Adrenal gland (tissue), 19 donors: ENCODE measurements at places on chromosomes 16 and 17. TPM values are rescaled to one million over a fixed set of nuclear protein-coding genes. Genes with fewer than 3 reads are reported as not detected.

TEKT5 gene
- total RNA-seq: not detected

GRCh38 chr17:55688057-55688456 is 34.6 kb downstream of the TMEM100 start:
- no peaks in the 10 kb centered on the region for H3K27me3 ChIP-seq
- no peaks in the 10 kb centered on the region for H3K36me3 ChIP-seq
- peaks cover 3% of the 10 kb centered on the region for H3K4me1 ChIP-seq
- H3K27ac ChIP-seq: no peak overlapping the region
- no peak overlapping the region for H3K4me3 ChIP-seq

- H3K4me1 ChIP-seq: peaks cover 12% of the 10 kb centered on the region
- H3K36me3 ChIP-seq: peaks cover 44% of the 10 kb centered on the region
- no peak overlapping the region for H3K4me3 ChIP-seq
- no peak for DNase-seq
Measured at GRCh38 chr17:81884520-81884919, 6.9 kb downstream of the ALYREF start.

GRCh38 chr17:2083613-2084035 is 28.7 kb downstream of the HIC1 start:
- H3K27ac ChIP-seq: peak overlapping the region; percentile 97
- DNase-seq: peak; percentile 64
- peaks cover 41% of the 10 kb centered on the region for H3K4me1 ChIP-seq
- H3K36me3 ChIP-seq: peaks cover 25% of the 10 kb centered on the region
- H3K4me3 ChIP-seq: no peak overlapping the region

DNA sequence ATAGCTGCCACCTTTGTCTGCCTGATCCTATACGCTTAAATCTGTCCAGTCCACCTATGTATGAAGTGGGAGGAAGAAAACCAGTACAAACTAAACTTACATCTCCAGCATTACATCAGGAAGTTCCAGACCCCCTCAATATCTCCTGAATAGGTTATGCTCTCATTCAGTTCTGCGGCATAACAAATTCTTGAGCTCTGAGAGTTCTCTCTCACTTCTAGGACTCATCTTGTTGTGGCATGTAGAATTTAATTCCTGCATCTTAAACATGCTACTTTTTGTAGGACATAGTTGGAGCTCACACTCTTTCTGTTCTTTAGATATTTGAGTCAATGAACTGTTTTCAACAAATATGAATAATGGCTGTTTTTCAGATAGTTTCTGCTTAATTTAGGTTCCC is 662.5 kb downstream of the CDH11 start:
- no peaks in the 10 kb centered on the region for H3K4me1 ChIP-seq
- no peaks in the 10 kb centered on the region for H3K36me3 ChIP-seq
- H3K27me3 ChIP-seq: no peaks in the 10 kb centered on the region
- DNase-seq: no peak

DNA sequence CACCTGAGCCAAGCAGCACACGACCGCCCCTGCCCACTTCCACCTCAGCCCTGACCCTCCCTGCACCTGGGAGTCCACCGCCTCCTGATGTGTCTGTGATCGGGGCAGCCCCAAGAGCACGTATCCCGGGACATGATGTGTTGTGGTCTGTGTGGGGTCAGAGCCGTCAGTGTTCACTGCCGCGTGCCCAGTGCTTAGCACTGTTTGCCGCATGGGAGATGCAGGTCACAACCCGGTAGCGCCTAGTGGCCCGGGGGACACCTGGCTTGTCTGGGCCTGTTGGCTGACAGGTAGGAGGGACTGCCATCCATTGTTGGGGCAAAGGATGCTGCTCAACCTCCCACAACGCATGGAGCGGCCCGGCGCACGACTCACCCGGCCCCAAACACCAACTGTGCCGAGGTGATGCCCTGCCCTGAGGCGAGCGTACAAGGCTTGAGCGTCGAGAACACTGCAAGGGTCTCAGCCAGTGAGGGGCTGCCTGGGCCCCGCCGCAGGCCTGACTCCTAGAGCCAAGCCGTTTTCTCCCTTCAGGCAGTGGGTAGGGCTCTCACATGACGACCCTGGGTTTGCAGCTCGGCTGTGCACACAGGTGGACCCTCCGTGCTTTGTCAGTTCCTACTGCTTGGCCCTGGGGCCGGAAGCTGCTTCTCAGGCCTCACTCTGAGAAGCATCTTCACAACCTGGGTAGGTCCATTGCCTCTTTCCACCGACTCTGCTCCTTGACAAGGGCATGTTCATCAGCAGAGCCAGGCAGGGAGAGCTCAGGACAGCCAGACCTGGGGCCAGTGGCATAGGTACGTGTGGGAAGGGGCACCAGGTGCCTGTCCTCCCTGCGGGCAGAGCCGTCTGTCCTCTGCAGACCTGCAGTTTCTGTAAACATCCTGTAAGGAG is 5.9 kb upstream of the C16orf95 start:
- H3K4me3 ChIP-seq: no peak overlapping the region
- H3K27ac ChIP-seq: no peak overlapping the region
- H3K36me3 ChIP-seq: no peaks in the 10 kb centered on the region

DNA sequence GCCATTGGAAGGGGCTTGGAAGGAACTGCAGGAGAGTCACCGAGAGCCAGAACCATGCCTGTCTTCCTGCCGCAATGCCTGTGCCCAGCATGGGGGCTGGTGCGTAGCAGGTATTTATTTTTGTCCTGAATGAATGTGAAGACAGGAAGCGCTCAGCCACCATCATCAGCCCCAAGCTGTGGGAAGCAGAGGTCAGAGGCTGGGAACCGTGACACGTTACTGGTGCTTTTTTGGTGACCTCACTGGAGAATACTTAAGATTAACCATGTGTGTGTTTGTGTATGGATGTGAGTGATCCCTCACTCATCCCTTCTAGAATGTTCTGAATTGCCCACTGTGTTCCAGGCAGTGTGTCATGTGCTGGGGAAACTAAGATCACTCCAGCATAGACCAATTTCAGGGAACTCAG is 343.8 kb downstream of the SNX29 start:
- no peaks in the 10 kb centered on the region for H3K27me3 ChIP-seq
- H3K36me3 ChIP-seq: no peaks in the 10 kb centered on the region

DNA sequence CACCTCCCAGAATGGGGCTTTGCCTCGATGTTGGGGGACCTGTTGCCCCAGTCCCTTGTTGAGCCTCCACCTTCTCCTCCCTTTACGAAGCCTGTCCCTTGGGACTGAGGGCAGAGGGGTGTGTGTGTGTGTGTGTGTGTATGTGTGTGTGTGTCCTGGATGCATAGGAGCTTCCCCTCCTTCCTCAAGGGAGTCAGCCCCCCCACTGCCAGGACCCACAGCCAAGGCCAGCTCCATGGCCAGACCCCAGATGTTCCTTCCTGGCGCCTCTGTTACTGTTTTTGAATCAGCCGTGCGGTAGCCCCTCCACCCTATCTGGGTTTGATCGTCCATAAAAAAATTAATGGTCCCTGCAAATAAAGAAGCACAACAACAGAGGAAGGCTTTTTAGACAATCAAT is 17.7 kb upstream of the DOK4 start:
- H3K27ac ChIP-seq: no peak overlapping the region
- H3K36me3 ChIP-seq: no peaks in the 10 kb centered on the region
- H3K4me3 ChIP-seq: no peak overlapping the region
- no peaks in the 10 kb centered on the region for H3K4me1 ChIP-seq
- H3K27me3 ChIP-seq: no peaks in the 10 kb centered on the region

GRCh38 chr17:79657036-79657435 is 46.2 kb upstream of the RBFOX3 start:
- H3K4me1 ChIP-seq: no peaks in the 10 kb centered on the region
- H3K27ac ChIP-seq: no peak overlapping the region
- H3K4me3 ChIP-seq: no peak overlapping the region

C17orf78 gene
- total RNA-seq: not detected

- no peak overlapping the region for H3K27ac ChIP-seq
- no peak for DNase-seq
- H3K36me3 ChIP-seq: no peaks in the 10 kb centered on the region
- no peak overlapping the region for H3K4me3 ChIP-seq
Measured at GRCh38 chr17:4679658-4680057, 24.3 kb downstream of the PELP1 start.

DNA sequence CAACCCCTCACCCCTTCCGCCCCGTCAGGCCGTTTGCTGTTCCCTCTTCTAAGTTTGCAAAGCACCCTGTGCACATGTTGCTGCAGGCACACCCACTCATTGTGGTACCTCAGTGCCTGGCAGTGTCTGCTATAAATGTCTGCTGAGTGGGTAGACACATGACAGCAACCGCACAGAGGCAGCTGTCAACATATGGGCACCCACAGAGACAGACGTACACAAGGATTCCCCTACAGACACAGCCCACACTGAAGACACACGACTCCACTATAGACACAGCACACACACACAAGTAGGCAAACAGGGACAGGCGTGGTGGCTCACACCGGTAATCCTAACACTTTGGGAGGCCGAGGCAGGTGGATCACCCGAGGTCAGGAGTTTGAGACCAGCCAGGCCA is 17.8 kb upstream of the CRK start:
- no peaks in the 10 kb centered on the region for H3K36me3 ChIP-seq
- no peak for DNase-seq
- no peak overlapping the region for H3K4me3 ChIP-seq
- no peaks in the 10 kb centered on the region for H3K4me1 ChIP-seq
- no peaks in the 10 kb centered on the region for H3K27me3 ChIP-seq
- no peak overlapping the region for H3K27ac ChIP-seq

GRCh38 chr17:72215928-72216327 is 95.1 kb downstream of the SOX9 start:
- H3K4me3 ChIP-seq: no peak overlapping the region
- no peaks in the 10 kb centered on the region for H3K4me1 ChIP-seq
- H3K27ac ChIP-seq: no peak overlapping the region
- H3K27me3 ChIP-seq: peaks cover 25% of the 10 kb centered on the region

DNA sequence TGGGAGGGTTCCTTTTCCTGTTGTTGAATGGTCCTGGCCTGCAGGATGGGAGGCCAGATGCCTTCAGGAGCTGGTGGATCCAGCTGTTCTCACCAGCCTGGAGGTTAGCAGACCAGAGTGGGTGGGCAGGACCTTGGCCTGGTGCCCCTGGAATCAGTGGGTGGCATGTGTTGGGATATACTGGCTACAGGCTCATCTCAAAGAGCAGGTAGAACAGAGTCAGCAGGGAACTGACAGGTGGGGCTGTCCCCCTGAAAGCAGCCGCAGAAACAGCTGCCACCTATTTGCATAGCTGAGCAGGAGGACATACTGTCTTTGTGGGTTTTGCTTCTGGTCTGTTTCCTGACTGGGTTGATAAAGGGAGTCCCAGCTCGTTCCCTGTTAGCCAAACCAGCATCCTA is 144.1 kb downstream of the RAB11FIP4 start:
- no peak overlapping the region for H3K4me3 ChIP-seq
- no peaks in the 10 kb centered on the region for H3K27me3 ChIP-seq
- DNase-seq: no peak
- H3K27ac ChIP-seq: no peak overlapping the region
- H3K36me3 ChIP-seq: no peaks in the 10 kb centered on the region
- H3K4me1 ChIP-seq: no peaks in the 10 kb centered on the region

DNA sequence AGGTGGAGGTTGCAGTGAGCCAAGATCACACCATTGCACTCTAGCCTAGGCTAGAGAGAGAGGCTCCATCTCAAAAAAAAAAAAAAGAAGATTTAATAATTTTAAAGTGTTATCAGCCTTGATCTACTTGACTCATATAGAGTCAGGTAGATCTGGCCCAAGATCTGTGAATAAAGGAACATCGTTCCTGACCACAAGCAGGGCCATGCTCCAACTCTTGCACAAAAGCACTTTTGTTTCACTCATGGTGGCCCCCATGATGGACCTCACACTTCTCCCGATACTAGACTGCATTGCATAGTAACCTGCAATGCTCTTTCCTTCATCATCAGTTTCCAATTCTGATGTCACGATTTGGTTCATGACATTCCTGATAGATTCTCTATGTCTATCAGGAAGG is 5.2 kb upstream of the MYH11 start:
- no peak for DNase-seq
- peaks cover 11% of the 10 kb centered on the region for H3K27me3 ChIP-seq
- H3K36me3 ChIP-seq: no peaks in the 10 kb centered on the region
- H3K4me3 ChIP-seq: no peak overlapping the region
- H3K27ac ChIP-seq: no peak overlapping the region

- no peak for DNase-seq
- no peaks in the 10 kb centered on the region for H3K36me3 ChIP-seq
- no peak overlapping the region for H3K4me3 ChIP-seq
- H3K27me3 ChIP-seq: no peaks in the 10 kb centered on the region
- peaks cover 47% of the 10 kb centered on the region for H3K4me1 ChIP-seq
- no peak overlapping the region for H3K27ac ChIP-seq
Measured at GRCh38 chr16:87491522-87492290, 1.1 kb downstream of the ZCCHC14 start.

GRCh38 chr17:79446399-79447009 is 164.3 kb downstream of the RBFOX3 start:
- no peak for DNase-seq
- H3K36me3 ChIP-seq: no peaks in the 10 kb centered on the region
- no peak overlapping the region for H3K27ac ChIP-seq

GRCh38 chr17:56808503-56808902 is 25.2 kb downstream of the C17orf67 start:
- no peaks in the 10 kb centered on the region for H3K27me3 ChIP-seq
- H3K36me3 ChIP-seq: no peaks in the 10 kb centered on the region
- H3K4me1 ChIP-seq: no peaks in the 10 kb centered on the region
- H3K27ac ChIP-seq: no peak overlapping the region

DNA sequence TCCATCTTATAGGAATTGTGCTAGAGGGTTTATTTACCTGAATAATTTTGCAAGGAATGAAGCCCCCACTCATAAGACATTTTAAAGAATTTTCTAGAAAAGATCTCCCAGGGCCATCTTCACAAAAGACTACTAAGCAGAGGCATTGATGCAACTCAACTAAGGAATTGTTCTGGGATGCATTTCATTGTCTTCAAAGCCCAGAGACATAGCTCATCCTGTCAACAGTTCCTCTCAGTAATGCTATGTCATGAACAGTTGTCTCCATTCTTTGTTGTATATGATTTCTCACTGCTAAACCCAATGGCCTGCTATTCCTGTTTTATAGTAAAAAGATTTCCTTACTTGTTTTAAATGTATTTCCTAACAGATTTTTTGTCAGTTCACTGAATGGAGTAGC is 136.8 kb upstream of the RBL2 start:
- no peak overlapping the region for H3K4me3 ChIP-seq
- DNase-seq: no peak
- H3K4me1 ChIP-seq: peaks cover 8% of the 10 kb centered on the region
- no peaks in the 10 kb centered on the region for H3K36me3 ChIP-seq
- no peaks in the 10 kb centered on the region for H3K27me3 ChIP-seq
- no peak overlapping the region for H3K27ac ChIP-seq

TAF15 gene
- total RNA-seq: 153 TPM
